Progenitor cell of endocrine pancreas (in vitro differentiated cells): ENCODE measurements at places on chromosomes 3 and 15.

GRCh38 chr15:69823223-69823907 is 274.4 kb downstream of the TLE3 start:
- no peak overlapping the region for H3K4me3 ChIP-seq
- peaks cover 8% of the 10 kb centered on the region for H3K4me1 ChIP-seq
- H3K27ac ChIP-seq, result no peak overlapping the region
- no peaks in the 10 kb centered on the region for H3K36me3 ChIP-seq
- peaks cover 67% of the 10 kb centered on the region for H3K27me3 ChIP-seq

DNA sequence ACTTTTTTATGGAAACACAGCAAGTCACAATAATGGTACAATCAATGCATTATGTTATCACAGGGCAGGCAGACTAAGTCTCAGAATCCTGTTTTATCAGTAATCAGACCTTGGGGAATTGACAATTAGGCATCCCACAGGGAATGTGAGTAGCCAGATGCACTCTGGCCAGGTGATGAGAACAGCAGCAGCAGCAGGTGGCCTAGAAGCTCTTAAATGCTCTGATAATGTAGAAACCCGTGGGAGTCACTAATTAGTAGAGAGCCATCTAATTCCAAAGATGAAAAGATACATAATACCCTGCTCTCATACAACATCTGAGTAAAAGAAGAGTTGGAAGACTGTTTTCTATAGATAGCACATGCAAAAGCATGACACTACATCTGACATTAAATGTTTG is 12.6 kb downstream of the CEP152 start:
- peaks cover 6% of the 10 kb centered on the region for H3K4me1 ChIP-seq
- DNase-seq, result no peak
- no peak overlapping the region for H3K4me3 ChIP-seq
- no peaks in the 10 kb centered on the region for H3K27me3 ChIP-seq
- H3K27ac ChIP-seq, result no peak overlapping the region
- peaks cover 2% of the 10 kb centered on the region for H3K36me3 ChIP-seq

GRCh38 chr3:188520466-188520865 is 366.5 kb downstream of the LPP start:
- H3K4me1 ChIP-seq, result peaks cover 3% of the 10 kb centered on the region
- H3K27me3 ChIP-seq, result no peaks in the 10 kb centered on the region
- peaks cover 10% of the 10 kb centered on the region for H3K36me3 ChIP-seq
- no peak for DNase-seq
- H3K4me3 ChIP-seq, result no peak overlapping the region

DNA sequence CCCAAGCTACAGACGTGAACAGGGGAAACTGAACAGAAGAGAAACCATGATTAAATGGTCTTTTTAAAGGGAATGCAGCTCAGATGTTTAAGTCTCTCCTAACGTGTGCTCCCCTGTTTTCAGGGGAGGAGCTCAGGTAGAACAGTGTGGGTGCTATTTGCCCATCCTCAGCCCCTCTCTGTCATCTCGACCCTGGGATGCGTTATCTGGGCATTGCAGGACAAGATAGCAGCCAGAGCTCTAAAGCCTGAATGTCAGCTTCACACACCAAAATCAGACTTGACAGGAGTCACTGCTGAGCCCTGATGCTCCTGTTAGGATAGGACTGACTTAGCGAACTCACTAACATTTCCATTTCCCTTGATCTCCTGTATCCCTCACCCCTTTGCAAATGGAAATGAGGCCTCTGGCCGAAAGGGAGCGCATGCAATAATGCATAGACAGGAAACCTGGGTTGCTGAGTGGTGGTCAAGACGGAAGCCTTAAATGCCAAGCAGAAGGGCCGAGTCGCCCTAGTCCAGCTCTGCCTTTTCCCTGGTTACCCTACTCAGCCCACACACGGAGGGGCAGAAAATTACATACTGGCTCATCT is 234.9 kb upstream of the TPM1 start:
- H3K27me3 ChIP-seq, result no peaks in the 10 kb centered on the region
- DNase-seq, result no peak
- no peak overlapping the region for H3K27ac ChIP-seq
- peaks cover 8% of the 10 kb centered on the region for H3K4me1 ChIP-seq

DNA sequence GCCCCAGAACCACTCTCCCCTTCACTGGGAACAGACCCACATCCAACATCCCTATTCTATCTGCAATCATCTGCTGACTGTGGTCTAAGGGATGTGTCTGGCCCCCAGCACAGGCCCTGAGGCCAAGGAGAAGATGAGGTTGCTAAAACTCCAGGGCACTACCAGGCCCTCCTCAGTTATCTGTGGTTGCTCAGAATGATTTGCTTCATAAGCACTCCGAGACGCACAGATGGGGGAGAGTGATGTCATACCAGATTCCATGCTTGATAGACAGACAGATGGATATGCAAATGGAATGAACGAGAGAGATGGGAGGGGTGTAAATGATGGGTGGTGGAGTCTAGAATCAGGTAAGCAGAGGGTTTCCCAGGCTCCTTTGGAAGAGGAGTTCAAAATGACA is 57.8 kb downstream of the CEMIP start:
- H3K4me1 ChIP-seq, result peaks cover 8% of the 10 kb centered on the region
- peaks cover 13% of the 10 kb centered on the region for H3K27me3 ChIP-seq
- no peak for DNase-seq
- no peaks in the 10 kb centered on the region for H3K36me3 ChIP-seq
- H3K4me3 ChIP-seq, result no peak overlapping the region

- no peak for DNase-seq
- H3K4me3 ChIP-seq, result no peak overlapping the region
- no peaks in the 10 kb centered on the region for H3K36me3 ChIP-seq
- no peak overlapping the region for H3K27ac ChIP-seq
- peaks cover 5% of the 10 kb centered on the region for H3K27me3 ChIP-seq
- no peaks in the 10 kb centered on the region for H3K4me1 ChIP-seq
These were observed 45.1 kb downstream of the MUC4 start for GRCh38 chr3:195766671-195767070.

DNA sequence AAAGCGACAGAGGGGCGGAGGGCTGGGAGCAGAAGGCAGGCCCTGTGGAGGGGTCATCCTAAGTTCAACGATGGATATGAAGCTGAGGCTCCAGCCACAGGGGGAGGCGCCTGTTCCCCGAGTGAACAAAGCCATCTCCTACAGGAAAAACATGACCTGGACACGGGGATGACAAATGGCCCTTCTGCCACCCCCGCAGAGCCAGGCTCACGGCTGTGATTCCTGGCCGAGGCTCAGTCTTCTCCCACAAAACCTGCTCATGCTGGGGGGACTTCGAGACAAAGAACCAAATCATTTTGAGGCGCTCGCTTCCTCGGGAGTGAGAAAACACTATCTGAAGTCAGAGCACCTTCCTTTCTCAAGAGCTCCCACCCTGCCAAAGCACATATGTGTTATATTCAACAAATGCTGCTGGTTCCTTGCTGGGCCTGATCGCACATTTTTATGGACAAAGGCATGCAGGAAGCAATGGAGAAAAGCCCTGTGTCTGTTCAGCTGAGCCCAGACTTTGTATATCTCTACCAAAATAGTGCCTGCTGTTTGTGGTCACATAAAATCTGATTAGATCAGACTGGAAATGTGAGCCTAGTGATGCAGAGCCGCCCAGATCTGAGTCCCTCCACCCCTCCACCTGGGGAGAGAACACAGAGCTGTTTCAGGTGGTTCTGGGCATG is 5.6 kb downstream of the RBP1 start:
- no peaks in the 10 kb centered on the region for H3K27me3 ChIP-seq
- H3K4me1 ChIP-seq, result peaks cover 80% of the 10 kb centered on the region
- peak overlapping the region; percentile 62 for H3K4me3 ChIP-seq
- DNase-seq, result peak; percentile 32
- peaks cover 23% of the 10 kb centered on the region for H3K36me3 ChIP-seq
- peak overlapping the region; percentile 95 for H3K27ac ChIP-seq

DNA sequence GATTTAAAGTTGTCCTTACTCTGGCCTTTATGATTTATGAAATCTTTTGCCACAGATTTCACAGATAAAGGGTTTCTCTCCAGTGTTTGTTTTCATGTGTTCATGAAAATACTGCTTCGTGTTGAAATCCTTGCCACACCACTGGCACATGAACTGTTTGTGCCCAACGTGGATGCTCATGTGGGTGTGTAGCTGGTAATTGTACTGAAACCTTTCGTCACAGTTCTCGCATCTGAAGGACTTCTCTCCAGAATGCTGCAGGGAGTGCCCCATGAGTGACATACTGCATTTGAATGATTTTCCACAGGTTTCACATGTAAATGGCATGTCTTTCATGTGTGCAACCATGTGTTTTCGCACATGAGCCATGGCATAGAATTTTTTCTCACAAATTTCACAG is 111.9 kb downstream of the DOCK3 start:
- H3K27ac ChIP-seq, result no peak overlapping the region
- H3K4me3 ChIP-seq, result no peak overlapping the region
- peaks cover 19% of the 10 kb centered on the region for H3K36me3 ChIP-seq
- no peaks in the 10 kb centered on the region for H3K27me3 ChIP-seq

- peaks cover 7% of the 10 kb centered on the region for H3K36me3 ChIP-seq
- H3K4me1 ChIP-seq, result peaks cover 13% of the 10 kb centered on the region
- no peak for DNase-seq
- H3K27me3 ChIP-seq, result no peaks in the 10 kb centered on the region
- no peak overlapping the region for H3K4me3 ChIP-seq
- no peak overlapping the region for H3K27ac ChIP-seq
These were observed 52.4 kb downstream of the PHLDB2 start for GRCh38 chr3:111911446-111911845.

- peaks cover 12% of the 10 kb centered on the region for H3K4me1 ChIP-seq
- no peak overlapping the region for H3K27ac ChIP-seq
- H3K4me3 ChIP-seq, result no peak overlapping the region
- peaks cover 9% of the 10 kb centered on the region for H3K36me3 ChIP-seq
- no peaks in the 10 kb centered on the region for H3K27me3 ChIP-seq
These were observed 3.7 kb downstream of the CIB1 start for GRCh38 chr15:90230071-90230494.
